Muscle of leg (tissue), 16 donors: ENCODE measurements at places on chromosomes 6 and 20. TPM values are rescaled to one million over a fixed set of nuclear protein-coding genes. Genes with fewer than 3 reads are reported as not detected.

GRCh38 chr6:31083742-31084354, 28.5 kb downstream of the C6orf15 start:
- H3K36me3 ChIP-seq, result no peaks in the 10 kb centered on the region
- H3K4me1 ChIP-seq, result peaks cover 3% of the 10 kb centered on the region
- H3K27ac ChIP-seq, result no peak overlapping the region
- peaks cover 9% of the 10 kb centered on the region for H3K27me3 ChIP-seq

- peak; percentile 92 for DNase-seq
- no peaks in the 10 kb centered on the region for H3K36me3 ChIP-seq
- H3K27ac ChIP-seq, result peak overlapping the region; percentile 69
- peak overlapping the region; percentile 1 for H3K4me3 ChIP-seq
Observed at GRCh38 chr20:36094497-36094896, 60.0 kb upstream of the EPB41L1 start.

DNA sequence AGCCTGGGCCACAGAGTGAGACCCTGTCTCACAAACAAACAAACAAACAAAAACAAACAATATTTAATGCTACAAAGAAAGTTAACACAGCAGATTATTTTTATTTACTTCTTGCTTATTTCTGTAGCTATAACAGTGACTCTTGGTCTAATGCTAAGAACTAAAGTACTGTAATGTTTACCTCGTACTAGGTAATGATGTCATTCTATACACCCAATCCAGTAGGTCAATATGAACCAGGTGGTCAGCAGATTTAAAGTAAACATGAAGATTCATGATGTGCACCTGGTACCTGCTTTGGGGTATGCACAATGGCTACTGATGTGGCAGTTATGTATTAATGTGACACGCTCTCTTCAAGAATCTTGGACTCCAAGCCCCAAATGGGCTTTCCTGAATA, 36.6 kb upstream of the CARMIL1 start:
- H3K36me3 ChIP-seq, result no peaks in the 10 kb centered on the region
- no peaks in the 10 kb centered on the region for H3K27me3 ChIP-seq
- no peak overlapping the region for H3K27ac ChIP-seq
- no peak for DNase-seq

DNA sequence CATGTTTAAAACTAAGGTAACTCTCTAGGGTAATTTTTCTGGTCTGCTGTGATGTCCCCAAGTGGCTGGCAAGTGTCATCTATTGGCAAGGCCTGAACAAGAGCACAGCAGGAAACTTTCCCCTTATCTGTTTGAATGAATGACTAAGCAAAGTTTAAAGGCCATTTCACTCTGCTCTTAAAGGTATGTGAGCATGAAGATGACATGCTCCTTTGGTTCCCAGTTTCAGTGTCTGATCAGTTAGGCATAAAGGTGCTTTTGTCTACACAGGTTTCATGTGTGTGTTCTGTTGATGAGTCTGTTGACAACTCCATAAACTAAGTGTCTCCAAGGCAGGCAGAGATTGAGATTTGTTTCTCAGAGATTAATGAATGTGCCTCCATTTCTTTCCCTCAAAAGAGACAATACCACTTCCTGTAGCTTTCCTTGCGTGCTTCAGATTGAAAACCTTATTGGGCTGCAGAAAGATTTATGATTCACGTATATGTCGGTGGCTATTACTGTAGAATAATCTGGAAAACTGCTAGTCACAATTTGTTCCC, 83.9 kb downstream of the MAP3K7 start:
- no peaks in the 10 kb centered on the region for H3K4me1 ChIP-seq
- H3K4me3 ChIP-seq, result no peak overlapping the region
- H3K27ac ChIP-seq, result no peak overlapping the region
- DNase-seq, result no peak
- no peaks in the 10 kb centered on the region for H3K36me3 ChIP-seq
- no peaks in the 10 kb centered on the region for H3K27me3 ChIP-seq

DNA sequence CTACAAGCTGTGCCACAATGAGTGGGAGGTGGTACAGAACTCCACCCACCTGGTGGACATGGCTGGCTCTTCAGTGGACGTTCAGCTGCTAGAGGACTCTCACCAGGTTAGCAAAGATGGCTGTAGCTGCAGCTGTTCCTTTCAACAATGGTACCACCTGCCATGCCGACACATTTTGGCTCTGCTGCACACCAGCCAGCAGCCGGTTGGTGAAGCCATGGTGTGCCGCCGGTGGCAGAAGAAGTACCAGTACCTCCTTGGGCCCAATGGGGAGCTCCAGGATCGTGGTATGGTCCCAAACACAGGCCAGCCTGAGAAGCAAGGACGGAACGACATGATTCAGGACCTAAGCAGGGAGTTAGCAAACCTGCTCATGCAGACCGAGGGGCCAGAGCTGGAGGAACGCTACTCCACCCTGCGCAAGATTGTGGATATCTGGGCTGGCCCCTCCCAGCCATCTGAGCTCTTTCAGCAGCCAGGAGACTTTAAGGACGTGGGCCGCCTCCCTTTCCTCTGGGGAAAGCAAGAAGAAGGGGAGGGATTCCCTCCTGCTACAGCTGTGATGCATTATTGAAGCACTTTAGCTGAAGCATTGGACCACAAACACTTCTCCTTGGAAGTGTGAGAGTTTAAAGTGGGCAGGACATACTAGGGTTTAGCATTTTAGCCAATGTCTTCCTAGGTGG, 2.8 kb upstream of the ZSWIM1 start:
- H3K27ac ChIP-seq, result no peak overlapping the region
- no peak overlapping the region for H3K4me3 ChIP-seq
- peaks cover 3% of the 10 kb centered on the region for H3K4me1 ChIP-seq

PNLDC1 gene
- total RNA-seq, result 0.22 TPM
